Fibroblast of skin of abdomen (primary cell): ENCODE measurements at places on chromosomes 12 and 14.
A peak's percentile ranks its signal among the peaks of the same experiment; 100 is the strongest.

DNA sequence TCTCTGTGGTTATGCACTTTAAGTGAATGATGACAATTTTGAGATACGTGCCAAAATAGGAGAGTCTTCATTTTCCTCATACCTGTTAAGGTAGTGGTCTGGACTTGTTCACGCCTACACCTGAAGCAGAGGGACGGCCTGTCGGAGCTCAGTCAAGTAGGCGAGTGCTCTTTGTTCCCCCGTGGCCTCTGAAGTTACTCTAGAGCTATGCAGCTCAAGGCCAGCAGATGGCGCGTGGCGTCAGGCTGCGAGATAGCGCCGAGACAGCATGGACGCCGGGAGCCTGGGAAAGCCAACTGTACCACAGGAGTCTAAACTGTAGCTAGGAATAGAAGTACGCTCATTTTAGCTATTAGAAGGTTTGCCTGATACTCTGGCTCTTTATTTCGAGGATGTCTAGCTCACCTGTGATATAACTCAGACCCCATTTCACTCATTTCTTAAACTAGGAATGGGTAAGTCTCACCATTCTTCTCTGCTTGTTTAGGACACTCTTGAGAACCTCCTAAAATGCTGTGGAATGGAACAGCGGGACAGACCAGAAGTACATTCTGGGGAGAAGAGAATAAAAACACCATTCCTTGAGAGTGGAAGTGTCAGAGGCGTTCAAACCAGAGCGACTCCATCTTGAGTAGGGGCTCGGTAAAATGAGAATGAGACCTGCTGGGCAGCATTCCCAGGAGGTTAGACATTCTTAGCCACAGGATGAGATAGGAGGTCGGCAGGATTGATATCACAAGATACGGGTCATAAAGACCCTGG lies 267.4 kb upstream of the HMGA2 start:
- DNase-seq, result peak; percentile 79

GRCh38 chr14:41783403-41783802 lies 176.7 kb downstream of the LRFN5 start:
- DNase-seq, result no peak

DNA sequence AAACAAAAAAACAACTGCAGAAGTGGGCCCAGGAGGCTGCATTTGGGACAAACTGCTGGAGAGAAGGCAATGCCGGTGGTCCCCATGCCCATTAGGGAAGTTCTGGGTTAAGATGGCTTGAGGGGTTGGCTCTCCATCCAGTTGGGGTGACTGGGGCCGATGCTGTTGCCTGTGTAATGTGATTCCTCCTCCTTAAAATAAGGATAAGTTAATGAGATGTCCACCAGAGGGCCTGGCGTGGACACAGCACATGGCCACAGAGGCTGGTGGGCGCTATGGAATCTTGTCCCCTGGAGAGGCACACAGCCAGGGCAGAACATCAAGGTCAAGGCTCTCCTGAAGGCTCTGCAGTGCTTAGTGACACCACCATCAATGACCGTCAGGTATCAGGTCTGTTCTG lies 1.0 kb upstream of the TESC start:
- DNase-seq, result no peak

GRCh38 chr12:22332202-22332601 lies 2.3 kb downstream of the ST8SIA1 start:
- DNase-seq, result no peak

- no peak for DNase-seq
These were observed 1086.9 kb downstream of the TMEM121 start for GRCh38 chr14:106613256-106613655.

GRCh38 chr14:91244501-91244901 lies at the start of gene GPR68:
Gene GPR68, minus strand, starts transcription at chr14:91244704. Its CDS starts 9,654 bp downstream, at chr14:91235050.
- peak; percentile 68 for DNase-seq

DNA sequence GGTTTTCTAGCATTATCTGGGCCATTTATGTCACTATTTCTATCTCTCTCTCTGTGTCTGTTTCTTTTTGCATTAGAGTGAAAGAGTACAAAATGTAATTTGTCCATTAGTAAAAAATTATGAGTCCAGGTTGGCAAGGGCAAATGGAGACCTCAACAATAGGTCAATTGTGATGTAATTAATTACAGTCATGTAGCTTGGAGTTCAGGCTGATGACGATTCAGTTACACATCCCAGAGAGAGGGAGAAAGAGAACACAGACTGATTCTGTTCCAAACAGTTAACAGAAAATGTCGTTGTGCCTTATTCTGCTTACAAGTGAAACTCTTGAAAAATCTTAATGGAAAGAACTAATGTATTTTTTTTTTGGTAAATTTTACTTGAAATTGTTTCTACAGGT lies 83.3 kb downstream of the ATXN7L3B start:
- no peak for DNase-seq

- peak; percentile 4 for DNase-seq
These were observed 384.8 kb downstream of the BMP4 start for GRCh38 chr14:53571641-53572328.

DNA sequence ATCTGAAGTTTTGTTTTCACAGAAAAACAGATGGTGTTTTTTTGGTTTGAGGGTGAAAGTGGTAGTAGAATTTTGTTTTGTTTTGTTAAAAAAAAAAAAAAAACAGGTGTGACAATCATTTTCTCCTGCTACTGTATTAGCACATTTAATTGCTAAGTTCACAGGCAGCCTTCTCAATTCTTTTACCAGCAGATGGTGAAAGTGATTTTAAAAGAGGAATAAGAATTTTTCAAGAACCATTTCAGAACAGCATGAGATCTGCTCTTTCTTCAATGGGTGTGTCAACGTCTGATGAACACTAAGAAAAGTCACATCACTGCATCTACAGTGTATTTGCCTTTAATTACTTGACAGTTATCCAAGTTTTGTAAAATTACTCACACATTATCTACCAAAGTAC lies 303.7 kb upstream of the USP15 start:
- no peak for DNase-seq

- DNase-seq, result no peak
These were observed 132.9 kb downstream of the PTPN11 start for GRCh38 chr12:112551681-112552080.

DNA sequence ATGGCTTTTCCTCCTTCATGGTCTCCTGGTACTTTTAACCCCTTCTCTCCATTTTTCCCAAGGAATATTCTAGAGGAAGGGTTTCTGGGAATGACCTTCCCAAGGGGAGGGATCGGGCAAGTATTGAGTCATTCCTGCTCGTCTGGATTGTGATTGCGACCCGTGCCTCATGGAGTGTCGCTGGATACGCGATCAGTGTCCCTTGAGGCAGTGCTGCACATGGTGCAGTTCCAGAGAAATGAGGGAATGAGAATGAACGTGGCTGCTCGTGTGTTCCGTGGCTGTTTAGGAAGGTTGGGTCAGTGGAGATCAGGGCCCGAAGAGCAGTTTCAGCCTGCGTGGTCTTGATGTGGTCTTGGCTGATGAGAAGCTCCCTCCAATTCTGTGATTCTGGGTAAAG lies 234.4 kb downstream of the CACNA1C start:
- no peak for DNase-seq

DNA sequence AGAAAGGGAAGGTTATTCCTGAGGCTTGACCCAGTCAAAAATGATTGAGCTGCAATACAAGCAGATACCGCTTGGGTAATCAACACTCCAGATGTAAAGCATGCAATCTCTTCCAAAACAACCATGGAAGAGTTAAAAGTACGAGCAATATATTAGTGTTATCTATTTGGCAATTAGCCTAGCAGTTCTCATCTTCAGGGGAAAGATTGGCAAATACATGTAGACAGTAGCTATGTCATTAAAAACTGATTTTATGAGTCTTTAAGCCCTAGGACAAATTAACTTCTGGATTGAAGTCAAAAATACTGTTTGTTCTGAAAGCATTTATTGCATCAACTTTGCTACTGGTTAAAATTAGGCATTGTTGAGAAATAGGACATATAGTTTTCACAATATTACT lies 9.3 kb upstream of the GYS2 start:
- DNase-seq, result no peak

GRCh38 chr12:131782061-131782460 lies 46.1 kb upstream of the MMP17 start:
- DNase-seq, result no peak

- DNase-seq, result peak; percentile 72
These were observed 160.4 kb downstream of the CACNA1C start for GRCh38 chr12:2212971-2213869.

GRCh38 chr12:114799574-114800487 lies 115.9 kb upstream of the TBX3 start:
- peak; percentile 32 for DNase-seq

- DNase-seq, result no peak
These were observed 1.8 kb downstream of the VSX2 start for GRCh38 chr14:74240794-74241651.

DNA sequence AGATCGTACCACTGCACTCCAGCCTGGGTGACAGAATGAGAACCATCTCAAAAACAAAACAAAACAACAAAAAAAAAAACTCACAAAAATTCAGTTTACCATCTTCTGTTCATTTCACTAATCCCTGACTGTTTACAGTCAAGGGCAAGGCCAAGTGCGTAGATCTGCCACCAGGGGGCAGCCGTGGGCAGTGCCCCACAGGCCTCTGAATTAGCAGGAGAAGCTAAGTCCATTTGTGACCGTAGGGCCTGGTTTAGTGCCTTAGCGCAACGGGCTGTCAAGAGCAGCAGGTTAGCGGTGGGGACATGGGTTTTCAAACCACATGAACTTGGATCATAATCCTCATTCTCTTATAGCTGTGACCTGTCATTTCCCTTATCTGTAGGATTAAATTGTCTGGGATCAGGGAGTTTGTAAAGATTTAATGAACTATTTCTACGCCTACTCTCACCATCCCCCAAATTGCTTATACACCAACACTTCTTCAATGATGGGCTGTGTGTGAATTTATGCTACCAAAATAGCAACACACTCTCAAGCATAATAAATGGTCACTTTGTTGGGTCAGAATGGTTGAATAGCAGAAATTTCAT lies 49.0 kb downstream of the KCTD10 start:
- peak; percentile 70 for DNase-seq

DNA sequence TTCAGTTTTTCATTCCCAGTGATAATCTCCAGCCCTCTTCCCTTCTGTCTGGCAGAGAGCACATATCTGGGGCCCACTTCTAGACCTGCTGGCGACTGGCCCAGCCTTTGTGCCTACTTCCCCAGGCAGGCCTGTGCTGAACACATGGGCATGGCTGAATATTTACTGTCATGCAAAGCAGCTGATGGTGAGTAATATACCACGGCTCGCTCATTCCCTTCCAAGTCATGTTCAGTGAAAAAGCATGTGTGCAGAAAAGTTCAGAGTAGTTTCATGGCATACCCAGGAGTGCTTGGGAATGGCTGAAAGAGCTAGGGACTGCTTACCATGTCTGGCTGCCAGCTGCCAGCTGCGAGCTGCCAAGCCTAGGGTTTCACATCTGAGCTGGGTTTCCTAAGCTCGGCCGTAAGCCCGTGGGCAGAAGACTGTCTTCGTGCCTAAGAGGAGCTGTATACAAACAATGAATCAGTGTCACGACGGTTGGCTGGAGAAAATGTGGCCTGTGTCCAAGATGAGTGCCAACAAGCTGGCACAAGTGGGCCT lies 179.9 kb upstream of the PELI2 start:
- peak; percentile 66 for DNase-seq
